ENCODE measurements at places on chromosomes 16 and 17. TPM values are rescaled to one million over a fixed set of nuclear protein-coding genes. Genes with fewer than 3 reads are reported as not detected.

The PRR35 gene
- total RNA-seq: not detected

The ERN2 gene
- total RNA-seq: 154 TPM

The MYH11 gene
- total RNA-seq: 282 TPM

The CEP295NL gene
- 2.5 TPM for total RNA-seq

The JMJD8 gene
- 60.5 TPM for total RNA-seq

The DRG2 gene
- total RNA-seq: 28.9 TPM

The PDPR gene
- 43.6 TPM for total RNA-seq

The CD300E gene
- 0.47 TPM for total RNA-seq

The QRICH2 gene
- total RNA-seq: 4.7 TPM

The ALG1 gene
- total RNA-seq: 17.7 TPM

The NOTUM gene
- total RNA-seq: 0.13 TPM

The ATF7IP2 gene
- total RNA-seq: 5.0 TPM

The LPCAT2 gene
- 11.3 TPM for total RNA-seq

The KRTAP2-3 gene
- total RNA-seq: not detected

The CDK3 gene
- 7.9 TPM for total RNA-seq

The SLC52A1 gene
- 3.6 TPM for total RNA-seq

The CCL14 gene
- total RNA-seq: 7.2 TPM

The GPR179 gene
- total RNA-seq: 0.38 TPM

The ESRP2 gene
- 46.6 TPM for total RNA-seq

The EXOC3L1 gene
- 2.7 TPM for total RNA-seq

The ANKS4B gene
- 55.3 TPM for total RNA-seq

The KRT27 gene
- not detected for total RNA-seq

The SLC35G6 gene
- total RNA-seq: not detected

The ADCY7 gene
- total RNA-seq: 22.7 TPM

The SOST gene
- not detected for total RNA-seq

The ASPSCR1 gene
- total RNA-seq: 35.2 TPM

The TLCD3B gene
- 0.38 TPM for total RNA-seq

The TK1 gene
- 8.9 TPM for total RNA-seq

The FOXL1 gene
- total RNA-seq: 3.6 TPM

The SULT1A1 gene
- total RNA-seq: 138 TPM

The PRSS21 gene
- 0.58 TPM for total RNA-seq

The TNFSF12 gene
- 11.6 TPM for total RNA-seq

All from mucosa of descending colon (tissue), 3 donors.